ENCODE measurements at places on chromosomes 11 and 22.
A peak's percentile ranks its signal among the peaks of the same experiment; 100 is the strongest.

- no peak for DNase-seq
These were observed 62.2 kb upstream of the ADA2 start for GRCh38 chr22:17281440-17281841.

- no peak for DNase-seq
These were observed 3.3 kb downstream of the CD81 start for GRCh38 chr11:2380396-2380795.

DNA sequence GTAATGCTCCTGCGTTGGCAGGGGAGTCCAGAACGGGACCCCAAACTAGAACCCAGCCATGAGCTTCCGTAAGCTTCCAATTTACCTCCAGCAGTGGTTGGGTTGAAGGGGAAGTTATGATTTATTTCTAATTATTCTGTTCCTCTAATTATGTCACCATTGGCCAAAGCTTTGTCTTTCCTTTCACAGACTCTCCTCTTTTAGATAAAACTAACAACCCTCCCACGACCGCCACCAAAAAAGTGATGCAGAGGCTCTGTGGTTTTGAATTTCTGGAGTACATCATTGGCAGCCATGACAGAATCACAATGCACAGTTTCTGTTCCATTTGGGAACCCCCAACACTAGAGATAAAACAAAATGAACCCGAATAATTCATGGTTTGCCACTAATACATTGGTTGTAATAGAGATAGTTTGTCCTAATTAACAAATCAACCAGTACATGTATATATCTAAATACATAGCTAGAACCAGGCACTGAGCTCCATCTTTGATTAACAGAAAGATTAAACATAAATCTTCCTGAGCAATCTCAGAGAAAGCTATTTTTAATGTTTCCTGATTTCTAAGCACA, 64.3 kb downstream of the ETS1 start:
- DNase-seq: no peak

- peak; percentile 51 for DNase-seq
These were observed 27.8 kb upstream of the PPARA start for GRCh38 chr22:46122511-46122971.

DNA sequence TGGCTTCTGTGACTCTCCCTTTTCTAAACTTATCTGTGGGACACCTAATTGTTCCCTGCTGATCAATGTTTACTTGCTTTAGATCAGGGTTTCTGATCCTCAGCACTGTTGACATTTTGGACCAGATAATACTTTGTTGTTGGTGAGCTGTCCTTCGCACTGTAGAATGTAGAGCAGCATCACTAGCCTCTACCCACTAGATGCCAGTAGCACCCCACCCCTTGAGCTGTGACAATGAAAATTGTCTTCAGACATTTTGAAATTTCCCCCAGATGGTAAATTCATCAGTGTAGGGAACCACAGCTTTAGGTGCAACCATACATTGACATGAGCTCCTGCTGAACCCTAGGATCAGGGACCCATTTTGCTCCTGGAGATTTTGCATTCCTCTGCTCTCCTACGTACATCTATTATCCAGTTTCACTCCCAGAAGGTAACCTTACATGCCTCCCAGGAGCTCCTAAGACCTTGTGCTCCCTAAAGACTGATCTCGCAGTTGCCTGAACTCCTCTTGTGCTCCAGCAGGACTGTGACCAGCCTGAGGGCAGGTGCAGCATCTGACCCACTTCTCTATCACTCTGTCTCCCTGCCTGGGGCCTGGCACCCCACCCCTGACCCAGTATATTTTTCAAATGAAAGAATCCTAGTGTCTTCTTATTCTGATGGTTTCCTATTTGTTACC, 107.8 kb downstream of the FAR1 start:
- DNase-seq: peak; percentile 52

DNA sequence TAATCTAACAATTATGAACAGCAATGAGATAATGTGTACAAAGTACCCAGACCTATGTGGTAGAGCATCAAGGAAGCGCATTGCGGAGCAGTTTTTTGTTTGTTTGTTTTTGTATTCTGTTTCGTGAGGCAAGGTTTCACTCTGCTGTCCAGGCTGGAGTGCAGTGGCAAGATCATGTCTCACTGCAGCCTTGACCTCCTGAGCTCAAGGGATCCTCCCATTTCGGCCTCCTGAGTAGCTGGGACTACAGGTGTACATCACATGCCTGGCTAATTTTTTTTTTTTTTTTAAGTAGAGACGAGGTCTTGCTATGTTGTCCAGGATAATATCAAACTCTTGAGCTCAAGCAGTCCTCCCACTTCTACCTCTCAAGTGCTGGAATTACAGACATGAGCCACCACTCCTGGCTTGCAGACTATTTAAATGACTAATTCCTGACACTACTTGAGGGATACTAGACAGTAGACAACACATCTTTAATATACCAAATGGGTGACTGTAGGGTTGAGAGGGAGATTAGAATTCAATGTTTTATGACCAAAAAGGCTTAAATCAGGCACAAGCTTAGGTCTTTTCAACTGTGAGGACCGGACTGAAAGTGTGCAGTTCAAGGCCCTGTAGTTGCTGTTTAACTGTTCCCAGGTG, 12.7 kb downstream of the OR51B4 start:
- DNase-seq: no peak

DNA sequence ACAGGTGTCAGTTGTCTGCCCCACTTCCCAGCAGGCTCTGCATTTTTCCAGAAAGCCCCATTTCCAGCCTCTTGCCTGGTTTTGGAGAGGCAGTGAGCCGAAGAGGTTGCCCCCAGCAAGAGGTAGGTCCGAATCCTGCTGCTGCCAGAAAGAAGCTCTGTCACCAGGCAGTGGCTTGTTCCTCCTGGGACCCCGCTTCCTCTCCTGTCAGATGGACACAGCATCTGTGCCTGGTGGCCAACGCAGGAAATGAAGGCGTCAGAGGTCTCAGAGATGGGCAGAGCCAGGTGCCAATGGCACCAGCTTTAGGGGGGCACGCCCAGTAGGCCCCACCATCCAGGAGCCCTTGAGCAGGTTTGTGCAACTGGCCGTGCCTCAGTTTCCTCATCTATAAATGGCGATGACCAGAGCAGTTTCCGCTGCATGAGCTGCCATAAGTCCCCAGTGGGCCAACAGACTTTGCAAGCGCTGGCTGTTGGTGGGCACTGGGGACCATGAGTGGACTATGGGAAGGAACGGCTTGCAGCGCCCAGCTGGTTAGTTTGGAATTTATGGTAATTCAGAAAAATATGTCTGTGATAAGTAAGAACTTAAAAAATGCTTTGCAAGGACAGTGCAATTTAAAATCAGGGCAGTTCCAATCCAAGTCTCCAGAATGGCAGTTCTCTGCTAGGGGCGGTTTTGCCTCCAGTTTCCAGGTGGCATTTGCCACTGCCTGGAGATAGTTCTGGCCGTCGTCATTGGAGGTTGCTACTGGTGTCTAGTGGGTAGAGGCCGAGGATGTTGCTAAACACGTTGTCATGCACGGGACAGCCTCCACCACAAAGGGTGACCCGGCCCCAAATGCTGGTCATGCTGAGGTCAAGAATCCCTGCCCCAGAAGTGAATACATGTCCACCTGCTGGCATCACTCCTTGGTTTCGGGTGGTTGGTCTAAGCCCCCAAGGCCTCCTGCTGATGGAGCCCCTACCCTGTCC, 2.3 kb upstream of the OSBPL5 start:
- no peak for DNase-seq

DNA sequence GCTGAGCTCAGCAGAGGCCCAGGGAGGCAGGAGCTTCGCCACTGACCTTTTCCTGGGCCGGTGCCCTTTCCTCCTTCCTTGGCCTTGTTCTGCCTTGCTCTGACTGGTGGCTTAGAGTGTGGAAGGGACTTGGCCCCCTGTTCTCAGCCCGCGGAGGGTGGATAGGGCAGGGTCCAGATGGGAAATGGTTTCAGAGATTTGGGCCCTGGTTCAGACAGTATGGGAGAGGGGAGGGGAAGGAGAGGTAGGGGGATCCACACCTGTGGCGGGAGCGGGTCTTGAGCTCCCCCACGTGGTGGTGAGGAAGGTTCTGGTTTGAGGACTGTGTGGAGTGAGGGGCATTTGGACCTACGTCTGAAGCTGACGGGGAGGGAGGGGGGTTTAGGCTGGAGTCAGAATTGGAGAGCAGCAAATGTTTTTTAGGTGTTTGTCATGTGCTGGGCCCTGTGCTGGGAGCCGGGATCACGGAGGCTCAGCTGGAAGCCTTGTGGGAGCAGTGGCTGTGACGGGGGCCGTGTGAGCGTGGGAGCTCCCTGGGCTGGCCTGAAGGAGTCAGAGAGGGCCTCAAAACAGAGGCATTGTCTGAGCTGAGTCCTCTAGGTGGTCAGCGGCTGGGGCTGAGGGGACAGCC, 27.2 kb downstream of the SHANK3 start:
- no peak for DNase-seq

GRCh38 chr11:105986554-105986953, 35.5 kb downstream of the MSANTD4 start:
- DNase-seq: no peak

GRCh38 chr22:42699281-42699975, 21.2 kb downstream of the A4GALT start:
- DNase-seq: no peak

DNA sequence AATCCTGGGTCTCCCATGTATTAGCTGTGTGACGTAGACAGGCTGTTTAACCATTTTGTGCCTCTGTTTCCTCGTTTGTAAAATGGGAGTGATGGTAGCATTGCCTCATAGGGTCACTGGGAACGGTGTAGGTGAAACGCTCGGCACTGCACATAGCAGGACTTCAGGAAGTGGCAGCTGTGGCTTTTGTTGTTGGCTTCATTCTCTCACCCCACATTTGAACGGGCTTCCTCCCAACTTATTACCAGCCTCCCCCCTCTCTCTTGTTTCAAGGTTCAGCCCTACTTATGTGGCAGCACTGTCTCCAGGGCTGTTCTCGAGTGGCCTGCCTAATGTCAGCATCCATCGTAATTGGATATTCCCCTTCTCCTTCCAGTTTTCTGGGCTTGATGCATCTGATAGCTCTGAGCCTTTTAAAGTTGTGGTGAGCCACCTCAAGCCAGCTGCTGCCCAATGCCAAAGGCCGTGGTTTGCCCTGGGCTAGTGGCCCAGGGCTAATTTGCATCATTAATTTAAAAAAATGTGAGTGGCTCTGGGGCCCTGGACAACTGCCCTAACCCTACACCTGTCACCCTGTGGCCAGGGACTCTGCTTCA, 217.8 kb upstream of the TBCEL start:
- DNase-seq: no peak

DNA sequence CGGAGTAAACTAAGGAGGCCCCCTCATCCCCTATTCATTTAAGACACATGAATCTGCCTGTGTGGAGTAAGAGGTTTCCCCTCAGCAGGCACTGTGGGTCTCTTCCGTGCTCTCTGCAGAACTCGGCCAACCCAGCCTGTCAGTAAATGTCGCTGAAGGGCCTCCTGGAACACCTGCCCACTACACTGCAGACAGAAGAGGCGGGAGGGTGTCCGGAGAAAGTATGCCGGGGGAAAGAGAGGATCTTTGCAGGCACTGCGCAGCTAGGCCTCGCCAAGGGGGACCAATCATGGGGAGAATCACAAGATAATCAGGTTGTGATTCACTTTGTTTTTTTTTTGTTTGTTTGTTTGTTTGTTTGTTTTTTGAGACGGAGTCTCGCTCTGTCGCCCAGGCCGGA, 110.8 kb downstream of the MORC2 start:
- DNase-seq: no peak

DNA sequence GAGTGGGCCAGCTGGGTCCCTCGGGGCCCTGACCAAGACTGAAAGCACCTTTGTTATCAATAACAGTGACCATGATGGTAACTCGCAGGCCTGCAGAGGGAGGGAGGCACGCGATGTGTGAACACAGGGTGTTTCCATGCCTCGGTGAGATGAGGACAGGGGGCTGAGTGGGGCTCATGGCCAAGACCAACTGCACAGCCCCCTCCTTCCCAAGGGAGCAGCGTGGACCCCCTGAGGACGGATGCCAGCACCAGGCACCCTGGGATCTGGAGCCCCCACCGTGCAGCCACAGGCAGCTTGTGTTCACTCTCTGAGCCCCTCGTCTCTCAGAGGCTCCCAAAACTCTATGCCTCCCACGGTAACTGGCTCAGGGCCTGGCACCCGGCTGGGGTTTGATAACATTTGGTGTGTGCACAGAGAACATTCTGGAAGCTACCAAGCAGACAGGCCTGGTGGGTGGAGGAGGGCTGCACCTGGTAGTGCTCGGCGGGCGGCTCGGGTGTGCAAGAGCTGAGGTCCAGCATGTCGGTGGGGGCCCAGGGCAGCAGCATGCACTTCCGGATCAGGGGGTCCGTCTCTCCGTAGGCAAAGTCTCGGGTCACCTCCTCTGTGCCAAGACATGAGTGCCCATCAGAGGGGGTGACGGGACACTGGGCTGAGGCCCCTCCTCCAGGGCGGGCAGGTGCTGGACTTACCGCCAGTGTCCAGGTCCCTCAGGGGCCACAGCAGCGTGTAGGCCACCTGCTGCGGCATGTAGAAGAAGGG, 7.6 kb downstream of the TTLL12 start:
- DNase-seq: no peak

DNA sequence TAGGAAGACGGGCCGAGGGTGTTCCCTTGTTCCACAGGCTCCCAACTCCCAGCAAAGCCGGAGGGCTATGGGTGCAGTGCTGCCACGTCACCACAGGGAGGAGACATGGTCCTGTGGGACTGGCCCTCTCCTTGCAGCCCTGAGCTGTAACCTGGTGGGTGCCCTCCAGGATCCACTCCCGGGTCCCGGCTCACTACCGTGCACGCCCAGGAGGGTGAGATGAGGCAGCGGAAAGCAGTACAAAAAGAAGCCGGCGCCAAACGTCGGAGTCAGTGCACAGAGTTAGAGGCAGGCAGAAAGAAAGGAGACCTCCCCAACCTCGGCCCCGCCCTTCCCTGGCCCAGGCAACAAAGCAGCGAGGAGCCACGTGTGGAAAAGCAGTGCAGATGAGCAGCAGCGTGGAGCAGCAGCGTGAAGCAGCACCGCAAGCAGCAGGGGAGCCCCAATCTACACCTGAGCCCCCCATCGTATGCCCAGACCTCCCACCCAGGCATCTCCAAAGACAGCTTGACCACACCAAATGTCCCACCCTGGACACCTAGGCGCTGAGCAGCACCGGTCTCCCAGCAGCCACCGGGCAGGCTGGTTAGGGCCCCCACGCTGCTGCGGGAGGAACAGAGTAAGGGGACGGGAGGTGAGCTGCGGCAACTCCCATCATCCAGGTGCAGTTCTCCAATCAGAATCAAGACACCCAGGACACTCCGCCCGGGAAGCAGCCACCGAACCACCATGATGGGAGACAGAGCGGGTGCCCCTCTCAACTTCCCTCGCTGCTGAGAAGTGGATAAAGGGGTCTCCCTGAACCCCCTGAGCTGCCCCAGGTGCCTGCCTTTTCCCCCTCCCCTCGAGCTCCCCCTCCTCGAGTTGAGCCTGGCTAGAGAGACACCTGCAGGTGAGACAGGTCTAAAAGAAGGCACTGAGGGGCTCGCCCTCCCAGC, 28.8 kb downstream of the IGSF9B start:
- DNase-seq: peak; percentile 86
